GM12892 (cell line): ENCODE measurements at places on chromosomes 5 and 9.

DNA sequence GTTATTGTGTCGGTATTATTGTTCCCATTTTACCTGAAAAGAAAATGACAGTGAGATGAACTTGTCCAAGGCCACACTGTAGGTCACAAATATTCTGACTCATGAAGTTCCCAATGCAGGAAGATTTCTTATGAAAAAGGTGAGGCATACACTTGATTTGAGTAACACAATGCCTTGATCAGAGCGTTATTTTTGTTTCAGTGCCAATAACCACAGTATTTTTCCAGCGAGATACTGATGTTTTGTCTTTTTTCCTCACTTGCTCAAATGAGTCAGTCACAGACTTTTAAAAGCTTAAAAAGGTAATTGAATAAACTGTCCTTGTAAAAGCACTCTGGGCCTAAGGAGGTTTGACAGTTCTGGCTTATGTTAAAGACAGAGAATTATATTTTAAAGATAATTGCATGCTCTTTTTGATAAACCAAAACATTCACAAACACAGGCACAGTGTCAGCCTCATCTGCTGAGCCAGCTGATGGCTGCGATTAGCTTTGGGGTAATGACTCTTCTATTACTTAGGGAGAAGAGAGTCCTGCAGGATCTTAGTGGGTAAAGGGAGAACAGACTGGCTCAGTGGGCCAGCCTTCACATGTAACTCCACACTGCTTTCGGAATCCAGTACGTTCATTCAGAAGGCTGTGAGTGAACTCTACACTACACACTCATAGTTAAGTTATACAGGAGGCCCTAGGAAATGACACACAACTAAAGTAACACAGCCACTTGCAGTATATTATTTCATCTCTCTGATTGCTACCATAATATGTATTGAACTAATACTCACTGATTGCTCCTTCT lies 165.5 kb upstream of the CD180 start:
- DNase-seq: no peak

DNA sequence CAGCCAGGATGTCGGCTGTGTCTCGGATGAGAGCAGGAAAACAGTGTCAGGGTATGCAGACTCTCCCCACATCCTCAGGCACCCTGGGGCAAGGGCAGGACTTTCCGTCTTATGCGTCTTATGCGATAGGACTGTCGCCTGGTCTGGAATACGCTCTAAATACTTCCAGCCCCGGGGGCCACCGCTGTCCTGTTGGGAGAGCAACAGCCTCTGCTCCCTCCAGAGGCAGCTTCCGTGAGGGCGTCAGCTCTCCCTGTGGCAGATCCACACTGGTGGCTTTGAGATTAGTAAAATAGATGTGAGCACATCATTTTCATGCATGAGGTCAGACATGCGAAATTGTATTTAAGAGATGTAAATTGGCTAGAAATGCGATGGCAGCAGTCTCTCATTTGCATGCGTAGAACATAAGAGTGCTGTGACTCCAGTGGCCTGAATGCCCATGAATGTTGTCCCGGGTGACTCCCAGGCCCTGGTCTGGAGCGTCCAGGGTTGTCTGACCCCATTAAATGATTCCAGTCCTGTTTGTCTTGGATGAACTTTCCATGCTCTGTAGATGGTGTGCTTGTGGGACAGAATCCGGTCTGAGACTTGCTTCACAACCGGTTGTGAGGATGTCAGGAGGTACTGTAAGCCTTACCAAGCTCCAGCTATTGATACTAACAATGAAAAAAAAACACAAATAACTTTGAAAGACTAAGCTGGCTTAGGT lies 228.2 kb downstream of the SYK start:
- no peak for DNase-seq

- DNase-seq: peak; percentile 27
Measured at GRCh38 chr5:34656001-34656699, at the start of gene RAI14. RAI14 (plus strand) TSS chr5:34656328; CDS start chr5:34686920, 30,592 bp downstream.

- peak; percentile 89 for DNase-seq
Measured at GRCh38 chr9:134024828-134025605, at the start of gene BRD3OS. BRD3OS (plus strand) TSS chr9:134025481; CDS start chr9:134026748, 1,267 bp downstream.

DNA sequence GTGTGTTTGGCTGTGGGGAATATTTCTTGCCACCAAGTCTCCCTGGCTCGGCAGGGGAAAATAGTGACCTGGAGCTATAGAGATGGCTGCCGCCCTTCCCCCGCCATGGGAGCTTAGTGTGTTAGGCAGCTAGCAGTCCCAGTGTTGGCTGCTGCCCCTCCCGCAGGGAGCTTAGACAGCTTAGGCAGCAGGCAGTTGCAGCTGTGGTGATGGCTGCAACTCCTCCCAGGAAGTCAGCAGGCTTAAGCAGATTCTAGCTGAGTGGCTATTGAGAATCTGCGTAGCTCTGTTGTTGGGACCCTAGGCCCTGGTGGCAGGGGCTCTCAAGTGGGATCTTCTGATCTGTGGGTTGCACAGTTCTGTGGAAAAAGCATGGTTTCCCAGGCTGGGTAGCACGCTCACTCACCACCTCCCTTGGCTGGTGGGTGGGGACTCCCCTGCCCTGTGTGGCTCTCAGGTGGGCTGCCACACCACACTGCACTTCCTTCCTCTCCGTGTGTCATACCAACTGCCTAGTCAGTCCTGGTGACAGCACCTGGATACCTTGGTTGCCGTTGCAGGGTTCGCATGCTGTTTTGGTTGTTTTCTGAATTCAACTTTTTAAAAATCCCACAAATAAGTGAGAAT lies 9.3 kb downstream of the OR1N2 start:
- DNase-seq: no peak

DNA sequence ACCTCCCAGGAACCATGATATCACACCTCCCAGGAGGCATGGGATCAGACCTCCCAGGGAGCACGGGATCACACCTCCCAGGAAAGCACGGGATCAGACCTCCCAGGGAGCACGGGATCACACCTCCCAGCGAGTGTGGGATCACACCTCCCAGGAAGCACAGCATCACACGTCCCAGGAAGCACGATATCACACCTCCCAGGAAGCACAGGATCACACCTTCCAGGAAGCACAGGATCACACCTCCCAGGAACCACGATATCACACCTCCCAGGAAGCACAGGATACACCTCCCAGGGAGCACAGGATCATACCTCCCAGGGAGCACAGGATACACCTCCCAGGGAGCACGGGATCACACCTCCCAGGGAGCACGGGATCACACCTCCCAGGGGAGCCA lies 30.0 kb upstream of the FCN2 start:
- no peak for DNase-seq

GRCh38 chr5:169229342-169229892 lies 71.5 kb downstream of the SLIT3 start:
- no peak for DNase-seq
